Ovary (tissue), 10 donors: ENCODE measurements at places on chromosomes 3 and 15. TPM values are rescaled to one million over a fixed set of nuclear protein-coding genes. Genes with fewer than 3 reads are reported as not detected.

The TGM5 gene
- not detected for total RNA-seq

The ACOX2 gene
- 24.5 TPM for total RNA-seq

The ANKRD34C gene
- not detected for total RNA-seq

The SNURF gene
- 9.2 TPM for total RNA-seq

DNA sequence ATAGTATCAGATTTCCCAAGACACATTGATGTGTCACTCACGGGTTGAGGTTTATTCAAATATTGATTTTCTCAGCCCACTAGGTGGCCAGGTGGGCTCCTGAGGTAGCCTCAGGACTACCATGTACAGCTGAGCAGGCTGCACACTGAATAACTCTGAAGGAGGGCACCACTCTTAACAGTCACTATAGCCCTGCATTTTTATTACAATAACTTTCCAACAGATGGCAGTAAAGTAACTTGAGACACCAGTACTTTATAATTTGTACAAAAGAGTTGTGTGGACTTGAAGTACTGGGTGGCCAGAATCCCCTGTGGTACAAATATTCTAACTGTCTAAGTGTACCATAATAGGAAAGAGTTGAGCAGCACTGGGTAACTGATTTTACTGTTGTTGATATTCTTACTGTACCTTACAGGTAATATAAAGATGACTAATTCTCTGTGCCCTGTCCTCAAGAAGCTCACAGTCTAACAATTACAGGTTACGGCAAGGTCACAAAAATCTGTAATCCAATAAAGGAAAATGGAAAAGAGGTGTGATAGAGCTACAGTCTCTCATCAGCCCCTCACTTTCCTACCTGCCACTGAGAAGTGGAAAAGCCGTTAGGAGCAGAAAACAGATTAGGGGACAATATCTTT is 76.0 kb downstream of the ETFA start:
- no peaks in the 10 kb centered on the region for H3K27me3 ChIP-seq
- H3K27ac ChIP-seq = no peak overlapping the region
- no peaks in the 10 kb centered on the region for H3K36me3 ChIP-seq
- no peaks in the 10 kb centered on the region for H3K4me1 ChIP-seq

- H3K4me1 ChIP-seq = peaks cover 5% of the 10 kb centered on the region
- no peaks in the 10 kb centered on the region for H3K36me3 ChIP-seq
- no peaks in the 10 kb centered on the region for H3K27me3 ChIP-seq
- DNase-seq = no peak
- H3K4me3 ChIP-seq = no peak overlapping the region
- H3K27ac ChIP-seq = no peak overlapping the region
Observed at GRCh38 chr15:62561571-62561970, 396.5 kb upstream of the C2CD4B start.

- no peaks in the 10 kb centered on the region for H3K36me3 ChIP-seq
- no peaks in the 10 kb centered on the region for H3K4me1 ChIP-seq
- DNase-seq = no peak
- H3K27ac ChIP-seq = no peak overlapping the region
- H3K4me3 ChIP-seq = no peak overlapping the region
- no peaks in the 10 kb centered on the region for H3K27me3 ChIP-seq
Observed at GRCh38 chr3:117979466-117979865, 1055.2 kb downstream of the IGSF11 start.

DNA sequence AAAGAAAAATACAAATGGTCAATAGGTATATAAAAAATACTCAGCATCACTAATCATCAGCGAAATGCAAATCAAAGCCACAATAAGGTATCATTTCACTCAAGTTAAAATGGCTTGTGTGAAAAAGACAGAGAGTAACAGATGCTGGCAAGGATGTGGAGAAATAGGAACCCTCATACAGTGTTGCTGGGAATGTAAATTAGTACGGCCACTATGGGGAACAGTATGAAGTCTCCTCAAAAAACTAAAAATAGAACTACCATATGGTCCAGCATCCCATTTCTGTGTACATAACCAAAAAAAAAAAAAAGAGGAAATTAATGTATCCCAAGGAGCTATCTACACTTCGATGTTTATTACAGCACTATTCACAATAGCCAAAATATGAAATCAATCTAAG is 98.1 kb upstream of the TGFBR2 start:
- no peak for DNase-seq
- H3K27ac ChIP-seq = no peak overlapping the region
- no peak overlapping the region for H3K4me3 ChIP-seq
- H3K4me1 ChIP-seq = peaks cover 3% of the 10 kb centered on the region
- H3K36me3 ChIP-seq = no peaks in the 10 kb centered on the region
- H3K27me3 ChIP-seq = no peaks in the 10 kb centered on the region

GRCh38 chr3:156425651-156426050 is 129.3 kb downstream of the SSR3 start:
- H3K36me3 ChIP-seq = no peaks in the 10 kb centered on the region
- no peak for DNase-seq
- H3K27ac ChIP-seq = no peak overlapping the region
- no peak overlapping the region for H3K4me3 ChIP-seq
- H3K27me3 ChIP-seq = no peaks in the 10 kb centered on the region
